ENCODE measurements at places on chromosomes 12 and 14.

- DNase-seq = no peak
These were observed 131.7 kb upstream of the ATP2B1 start for GRCh38 chr12:89840162-89840922.

GRCh38 chr12:78403136-78403535 is 461.4 kb upstream of the SYT1 start:
- no peak for DNase-seq

- DNase-seq = no peak
These were observed 266.3 kb downstream of the ZFP36L1 start for GRCh38 chr14:68526512-68527091.

DNA sequence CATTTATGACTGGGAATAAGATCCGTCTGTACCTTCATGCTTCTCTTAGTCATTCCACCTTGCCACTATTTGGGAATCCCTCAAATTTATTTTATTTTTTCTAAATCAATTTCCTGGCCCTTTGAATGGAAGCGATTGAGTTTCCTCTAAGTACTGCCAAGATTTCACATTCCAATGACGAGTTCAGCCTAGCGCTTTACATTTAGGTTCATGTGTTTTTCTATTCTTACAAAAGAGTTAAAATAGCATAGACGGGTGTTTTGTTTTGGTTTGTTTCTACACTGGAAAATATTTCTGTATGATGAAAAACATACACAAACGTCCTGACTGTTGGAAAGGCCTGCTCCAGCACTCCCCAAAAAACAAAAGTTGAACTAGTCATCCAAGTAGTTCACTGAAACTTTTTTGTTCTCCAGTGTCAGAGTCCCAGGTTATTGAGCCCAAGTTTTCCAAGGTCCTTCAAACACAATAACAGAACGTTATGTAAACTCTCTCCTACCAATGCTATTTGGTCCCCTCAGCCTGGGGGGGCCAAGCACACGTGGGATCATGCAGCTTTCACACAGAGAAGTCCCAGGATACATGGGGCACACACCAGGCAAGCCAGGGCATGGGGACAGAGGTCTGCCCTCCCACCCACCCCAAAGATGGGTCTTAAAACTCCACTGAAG is 74.8 kb upstream of the FOXN3 start:
- DNase-seq = no peak

- DNase-seq = no peak
These were observed 497.2 kb downstream of the FLRT2 start for GRCh38 chr14:86027144-86027543.

DNA sequence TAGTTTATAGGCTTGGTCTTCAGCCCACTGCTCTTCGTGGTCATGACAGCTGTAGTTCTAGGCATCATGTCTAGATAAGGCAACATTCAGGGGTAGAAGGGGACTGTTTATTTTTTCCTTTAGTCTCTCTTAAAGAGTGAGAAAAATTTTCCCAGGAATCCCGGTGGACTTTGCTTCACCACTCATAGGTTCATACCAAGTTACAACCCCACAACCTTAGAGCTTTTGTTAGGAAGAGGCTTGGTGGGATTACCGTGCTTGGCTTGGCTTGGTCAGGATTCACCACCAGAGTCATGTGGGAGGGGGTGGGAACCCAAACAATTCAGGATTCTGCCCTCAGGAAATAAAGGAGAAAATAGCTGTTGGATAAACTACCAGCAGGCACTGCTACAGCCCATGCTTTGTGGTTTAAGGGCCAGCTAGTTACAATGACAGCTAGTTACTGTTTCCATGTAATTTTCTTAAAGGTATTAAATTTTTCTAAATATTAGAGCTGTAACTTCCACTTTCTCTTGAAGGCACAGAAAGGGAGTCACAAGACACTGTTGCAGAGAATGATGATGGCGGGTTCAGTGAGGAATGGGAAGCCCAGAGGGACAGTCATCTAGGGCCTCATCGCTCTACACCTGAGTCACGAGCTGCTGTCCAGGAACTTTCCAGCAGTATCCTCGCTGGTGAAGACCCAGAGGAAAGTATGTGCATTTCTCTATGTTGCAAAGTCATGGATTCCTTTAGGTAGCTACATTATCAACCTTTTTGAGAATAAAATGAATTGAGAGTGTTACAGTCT is 25.9 kb upstream of the PAPLN start:
- no peak for DNase-seq

GRCh38 chr12:28771968-28772367 is 377.1 kb upstream of the FAR2 start:
- DNase-seq = no peak

GRCh38 chr14:96191841-96192462 is 12.7 kb upstream of the BDKRB2 start:
- DNase-seq = no peak

GRCh38 chr12:79935624-79936345 is 888 bp upstream of the PPP1R12A start:
- no peak for DNase-seq

Measured in activated naive CD4-positive, alpha-beta T cell treated with Interleukin-2 at 50 U/mL for 16 hours (primary cell).